ENCODE measurements at places on chromosomes 13 and 19.
A peak's percentile ranks its signal among the peaks of the same experiment; 100 is the strongest.

DNA sequence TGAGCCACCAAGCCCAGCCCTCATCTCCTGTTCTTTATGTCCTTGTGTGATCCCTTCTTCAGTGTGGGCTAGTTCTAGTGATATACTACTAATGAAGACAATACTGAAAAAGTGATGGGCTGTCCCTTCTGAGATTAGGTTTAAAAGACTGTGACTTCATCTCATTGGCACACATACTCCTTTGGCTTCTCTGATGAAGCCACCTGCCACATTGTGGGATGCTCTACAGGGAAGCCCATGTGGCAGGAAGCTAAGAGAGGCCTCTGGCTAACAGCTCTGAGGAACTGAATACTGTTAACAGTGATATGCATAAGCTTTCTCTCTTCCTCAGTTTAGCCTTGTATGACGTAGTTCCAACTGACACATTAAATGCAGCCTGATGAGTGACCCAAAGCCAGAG, 13.6 kb downstream of the CSNK1A1L start:
- no peak for DNase-seq

DNA sequence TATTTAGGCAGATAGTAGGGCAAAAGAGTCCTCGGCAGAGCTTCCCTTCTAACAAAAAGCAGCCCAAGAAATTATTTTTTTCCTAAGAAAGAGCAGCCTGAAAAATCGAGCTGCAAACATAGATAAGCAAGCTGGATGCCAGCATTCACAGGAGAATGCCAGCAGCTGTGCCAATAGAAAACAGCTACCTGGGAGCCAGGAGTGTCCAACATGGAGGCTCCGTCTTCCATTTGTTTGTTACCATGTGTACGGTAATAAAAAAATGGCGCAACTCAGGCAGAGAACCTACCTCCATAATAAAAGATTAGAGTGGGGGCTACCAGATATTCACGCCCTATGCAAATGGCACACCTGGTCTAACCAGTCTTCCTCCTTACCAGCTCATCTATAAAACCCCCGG, 77.6 kb upstream of the IPO5 start:
- no peak for DNase-seq

- no peak for DNase-seq
Measured at GRCh38 chr13:112956571-112957294, 12.3 kb upstream of the MCF2L start.

GRCh38 chr19:50779504-50780457, 9.5 kb downstream of the GPR32 start:
- no peak for DNase-seq

DNA sequence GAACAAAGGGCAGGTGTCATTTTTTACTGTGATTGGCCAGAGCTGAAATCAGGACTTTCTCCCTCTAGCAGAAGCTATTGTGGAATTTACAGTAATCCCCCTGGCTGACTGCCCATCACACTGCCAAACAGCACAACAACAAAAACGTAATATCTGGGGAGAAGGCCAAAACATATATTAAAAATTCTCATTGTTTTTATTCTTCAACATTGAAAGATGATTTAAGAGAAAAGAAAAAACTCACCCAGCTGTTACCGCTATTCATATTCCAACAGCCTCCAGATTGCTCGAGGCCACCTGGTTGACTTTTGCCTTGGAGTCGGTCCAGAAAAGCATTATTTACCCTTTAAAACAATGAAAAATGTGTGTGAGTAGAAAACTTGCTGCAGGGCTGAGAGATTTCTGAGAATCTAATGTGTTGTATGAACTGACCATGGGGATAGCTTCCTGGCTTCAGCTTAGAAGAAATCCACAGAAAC, 97.2 kb downstream of the EPSTI1 start:
- DNase-seq: peak; percentile 84

GRCh38 chr13:59770451-59770850, 393.3 kb downstream of the DIAPH3 start:
- DNase-seq: no peak

GRCh38 chr19:44202470-44202869, 9.9 kb upstream of the ZNF227 start:
- peak; percentile 19 for DNase-seq

GRCh38 chr13:105518086-105518485, 1017.4 kb downstream of the EFNB2 start:
- no peak for DNase-seq

DNA sequence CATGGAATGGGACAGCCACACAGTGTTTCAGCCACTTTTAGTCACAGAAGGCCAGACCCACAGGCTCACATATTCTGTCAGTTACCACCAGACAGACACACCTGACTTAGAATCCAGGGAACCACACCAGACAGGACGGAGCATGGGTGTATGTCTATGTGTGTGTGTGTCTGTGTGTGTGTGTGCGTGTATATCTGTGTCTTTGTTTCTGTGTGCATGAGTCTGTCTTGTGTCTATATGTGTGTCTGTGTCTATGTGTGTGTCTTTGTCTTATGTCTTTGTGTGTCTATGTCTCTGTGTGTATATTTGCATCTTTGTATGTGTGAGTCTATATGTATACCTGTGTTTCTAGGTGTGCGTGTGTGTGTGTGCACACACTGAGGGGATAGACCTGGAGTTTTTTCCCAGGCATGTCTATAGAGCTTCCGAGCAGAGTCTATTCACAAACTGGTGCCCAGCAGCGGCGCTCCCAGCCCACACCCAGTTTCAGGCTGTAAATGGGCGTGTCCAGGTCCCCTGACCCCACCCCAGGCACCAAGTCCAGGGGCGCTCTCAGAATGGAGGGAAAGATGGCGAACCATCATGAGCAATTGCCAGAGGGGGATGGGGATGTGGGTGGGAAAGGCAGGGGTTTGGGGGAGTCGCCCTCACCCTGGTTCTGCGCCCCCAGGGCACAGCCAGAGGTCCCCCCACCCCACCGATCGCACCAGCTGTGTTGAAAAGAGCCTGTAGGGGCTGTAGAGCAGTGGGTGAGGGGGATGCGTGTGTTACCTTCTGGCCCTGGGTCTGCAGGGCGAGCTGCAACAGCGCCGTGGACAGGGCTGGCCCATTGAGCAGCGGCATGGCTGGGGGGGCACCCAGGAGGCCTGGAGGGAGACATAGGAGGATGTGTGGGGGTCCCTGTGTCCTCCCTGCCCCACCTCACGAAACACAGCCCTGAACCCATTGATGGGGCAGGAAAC, 6.3 kb upstream of the FDX2 start:
- no peak for DNase-seq

DNA sequence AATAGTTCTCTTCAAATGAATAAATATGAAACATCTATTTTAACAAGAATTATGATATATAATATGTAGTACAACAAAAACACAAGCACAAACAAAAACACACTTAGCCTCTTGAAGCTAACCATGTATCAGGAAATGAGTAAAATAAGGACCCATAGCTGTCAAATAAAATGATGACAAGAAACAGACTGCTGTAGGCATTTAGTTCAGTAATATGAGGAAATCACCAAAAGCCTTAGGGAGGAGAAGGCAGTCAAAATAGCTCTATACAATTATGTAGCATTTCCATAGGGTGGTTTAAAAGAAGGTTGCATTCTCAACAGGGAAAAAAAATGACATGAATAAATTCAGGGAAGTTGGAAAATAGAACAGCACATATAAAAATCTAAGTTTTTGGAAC, 163.4 kb downstream of the PCDH20 start:
- DNase-seq: no peak

- no peak for DNase-seq
Measured at GRCh38 chr13:40503966-40504591, 162.4 kb downstream of the FOXO1 start.

DNA sequence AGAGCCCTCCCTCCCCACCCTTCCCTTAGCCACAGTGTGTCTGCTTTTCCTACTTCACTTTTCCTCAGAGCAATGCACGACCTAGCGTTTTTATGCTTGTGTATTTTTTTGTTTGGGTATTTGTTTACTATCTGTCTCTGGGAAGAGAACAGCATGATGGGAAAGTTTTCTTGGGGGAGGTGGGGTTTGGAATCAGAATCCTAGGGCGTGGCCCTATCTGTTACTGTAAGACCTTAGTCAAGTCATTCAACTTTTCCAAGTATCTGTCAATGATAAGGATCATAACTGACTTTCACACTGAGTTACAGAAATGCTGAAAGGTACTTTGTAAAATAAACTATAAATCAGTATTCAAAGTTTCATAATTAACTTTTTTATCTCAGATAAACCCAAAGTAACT, 146.3 kb upstream of the WASF3 start:
- DNase-seq: no peak

- no peak for DNase-seq
Measured at GRCh38 chr13:95604556-95604915, 40.0 kb downstream of the DZIP1 start.

DNA sequence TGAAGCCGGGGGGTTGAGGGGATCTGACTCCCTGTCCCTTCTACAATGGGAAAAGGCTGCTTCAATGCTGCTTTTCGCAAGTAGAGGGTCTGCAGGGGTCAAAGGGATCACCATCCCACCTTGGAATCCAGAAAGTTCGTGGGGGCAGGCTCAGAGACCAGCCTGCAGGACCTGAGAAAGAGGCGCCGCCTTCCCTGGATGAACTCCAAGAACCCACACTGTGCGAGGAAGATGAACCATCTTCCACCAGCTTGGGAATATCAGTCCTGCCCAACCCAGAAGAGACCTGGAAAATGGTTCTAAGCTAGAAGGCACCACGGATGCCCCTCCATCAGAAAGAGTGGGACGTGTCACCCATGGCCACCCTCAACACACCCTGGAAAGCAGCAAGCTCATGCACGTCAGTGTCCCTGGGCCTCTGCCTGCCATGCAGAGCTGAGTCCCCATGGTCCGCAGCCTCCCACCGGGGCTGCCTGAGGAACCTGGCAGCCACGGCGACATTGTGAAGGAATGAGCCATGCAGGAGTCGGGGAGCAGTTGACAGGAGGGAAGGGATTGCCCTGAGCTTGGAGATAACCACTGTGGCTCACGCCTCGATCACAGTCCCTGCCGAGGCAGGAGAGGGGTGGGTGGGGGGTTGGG, 14.6 kb downstream of the RAB3D start:
- no peak for DNase-seq

- DNase-seq: no peak
Measured at GRCh38 chr19:49746206-49746958, 16.7 kb downstream of the TSKS start.

DNA sequence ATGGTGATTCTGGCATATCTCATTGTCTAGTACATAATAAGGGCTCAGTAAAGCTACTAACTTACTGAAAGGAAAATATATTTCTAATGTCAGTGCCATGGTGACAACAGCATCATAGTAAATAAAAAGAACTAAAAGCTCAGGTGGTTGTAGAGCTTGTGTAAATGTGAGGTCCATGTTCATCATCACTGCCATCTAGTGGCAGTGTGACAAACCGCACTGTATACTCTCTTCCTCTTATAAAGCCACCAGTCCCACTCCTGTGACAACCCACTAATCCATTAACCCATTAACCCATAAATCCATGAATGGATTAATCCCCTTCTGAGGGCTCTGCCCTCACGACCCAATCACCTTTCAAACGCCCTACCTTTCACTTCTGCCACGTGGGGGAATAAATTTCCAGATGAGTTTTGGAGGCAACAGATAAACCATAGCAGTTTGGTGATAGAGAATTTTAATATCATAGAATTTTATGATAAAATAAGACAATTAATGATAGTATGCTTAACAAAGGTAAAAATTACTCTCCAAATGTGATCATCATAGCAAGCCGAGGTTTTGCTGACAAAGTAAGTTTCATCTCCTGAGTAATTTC, 160.4 kb upstream of the SGCG start:
- peak; percentile 29 for DNase-seq

DNA sequence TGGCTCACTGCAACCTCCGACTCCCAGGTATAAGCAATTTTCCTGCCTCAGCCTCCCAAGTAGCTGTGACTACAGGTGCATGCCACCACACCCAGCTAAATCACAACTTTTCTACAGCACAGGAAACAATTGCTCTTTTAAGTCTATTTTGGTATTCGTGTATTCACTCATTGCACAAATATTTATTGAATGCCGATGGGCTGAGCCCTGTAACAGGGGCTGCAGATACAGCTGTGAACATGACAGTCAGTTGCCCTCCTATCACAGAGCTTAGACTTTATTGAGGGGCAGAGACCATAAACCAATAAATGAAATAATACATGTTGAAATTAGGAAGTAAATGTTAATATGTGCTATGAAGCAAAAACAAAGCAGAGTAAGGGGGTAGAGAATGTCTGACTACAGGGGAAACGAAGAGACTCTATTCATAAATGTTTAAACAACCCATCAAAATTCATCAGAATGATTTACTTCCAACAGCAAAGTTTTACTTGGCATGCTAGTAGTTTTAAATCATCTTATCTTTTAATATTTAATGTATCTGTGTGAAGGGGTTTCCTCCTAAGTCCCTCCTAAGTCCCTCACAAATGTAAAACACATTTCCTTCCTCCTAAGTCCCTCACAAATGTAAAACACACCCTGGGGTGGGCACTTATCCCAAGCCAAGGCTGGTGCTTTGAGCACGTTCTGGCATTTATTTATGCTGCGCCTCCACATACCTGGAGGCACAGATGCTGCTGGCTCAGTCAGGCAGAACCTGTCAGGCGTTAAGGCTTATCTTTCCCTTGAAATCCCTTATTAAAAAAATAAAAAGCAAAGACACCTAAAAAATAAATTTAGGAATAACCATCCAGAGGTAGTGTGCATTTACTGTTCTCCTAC, 140.8 kb downstream of the MIPEP start:
- DNase-seq: no peak

- no peak for DNase-seq
Measured at GRCh38 chr13:50649211-50649610, 194.3 kb downstream of the DLEU7 start.

DNA sequence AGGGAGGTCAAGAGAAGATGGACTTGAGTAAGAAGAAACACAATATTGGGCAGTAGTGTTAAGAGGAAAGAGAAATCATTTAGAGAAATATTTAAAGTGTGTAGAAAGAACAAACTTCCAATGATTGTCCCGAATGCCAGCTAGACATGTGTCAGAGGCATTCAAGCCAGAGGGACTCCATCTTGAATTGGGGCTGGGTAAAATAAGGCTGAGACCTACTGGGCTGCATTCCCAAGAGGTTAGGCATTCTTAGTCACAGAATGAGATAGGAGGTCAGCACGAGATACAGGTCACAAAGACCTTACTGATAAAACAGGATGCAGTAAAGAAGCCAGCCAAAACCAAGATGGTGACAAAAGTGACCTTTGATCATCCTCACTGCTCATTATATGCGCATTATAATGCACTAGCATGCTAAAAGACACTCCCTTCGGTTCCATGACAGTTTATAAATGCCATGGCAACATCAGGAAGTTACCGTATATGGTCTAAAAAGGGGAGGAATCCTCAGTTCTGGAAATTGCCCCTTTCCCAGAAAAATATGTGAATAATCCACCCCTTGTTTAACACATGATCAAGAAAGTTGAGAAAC, 127.0 kb upstream of the IPO5 start:
- DNase-seq: no peak

- DNase-seq: no peak
Measured at GRCh38 chr19:47729799-47730520, 15.4 kb upstream of the NOP53 start.

GRCh38 chr19:6457958-6458694, 1.5 kb downstream of the SLC25A23 start:
- DNase-seq: no peak

- no peak for DNase-seq
Measured at GRCh38 chr13:78586706-78587105, 16.6 kb downstream of the POU4F1 start.

GRCh38 chr13:107124129-107124718, 556.3 kb upstream of the ARGLU1 start:
- DNase-seq: peak; percentile 44

- DNase-seq: no peak
Measured at GRCh38 chr13:33245505-33246158, 39.9 kb downstream of the STARD13 start.

Measured in NCI-H2081 (cell line).